Glomerular endothelial cell (primary cell): ENCODE measurements at places on chromosomes 6 and 20. TPM values are rescaled to one million over a fixed set of nuclear protein-coding genes. Genes with fewer than 3 reads are reported as not detected.

Gene SNAI1
- 6.9 and 17.2 TPM in 2 replicates for total RNA-seq

Gene HTR1E
- not detected in 2 replicates for total RNA-seq

Gene DDO
- 0.53 and 2.0 TPM in 2 replicates for total RNA-seq

Gene CCM2L
- total RNA-seq = 12.3 and 29.1 TPM in 2 replicates

Gene DNAJC5
- total RNA-seq = 78.2 and 79.4 TPM in 2 replicates

Gene SLC22A2
- not detected in 2 replicates for total RNA-seq
